ENCODE measurements at places on chromosomes 2 and 18. TPM values are rescaled to one million over a fixed set of nuclear protein-coding genes. Genes with fewer than 3 reads are reported as not detected.

The FEV gene
- 1.2 TPM for polyA plus RNA-seq

The CTDP1 gene
- polyA plus RNA-seq, result 15.6 TPM

The CD207 gene
- 0.33 TPM for polyA plus RNA-seq

The COL4A4 gene
- polyA plus RNA-seq, result not detected

The CRYGC gene
- 0.31 TPM for polyA plus RNA-seq

The ZNF385B gene
- polyA plus RNA-seq, result 0.16 TPM

The TACR1 gene
- polyA plus RNA-seq, result not detected

The ABCB11 gene
- not detected for polyA plus RNA-seq

The LHCGR gene
- not detected for polyA plus RNA-seq

The SCN3A gene
- polyA plus RNA-seq, result 0.33 TPM

GRCh38 chr2:183105402-183106134 is 18.7 kb upstream of the NUP35 start:
- no peak for DNase-seq

- DNase-seq, result no peak
Observed at GRCh38 chr2:36395866-36396265, 40.3 kb downstream of the CRIM1 start.

DNA sequence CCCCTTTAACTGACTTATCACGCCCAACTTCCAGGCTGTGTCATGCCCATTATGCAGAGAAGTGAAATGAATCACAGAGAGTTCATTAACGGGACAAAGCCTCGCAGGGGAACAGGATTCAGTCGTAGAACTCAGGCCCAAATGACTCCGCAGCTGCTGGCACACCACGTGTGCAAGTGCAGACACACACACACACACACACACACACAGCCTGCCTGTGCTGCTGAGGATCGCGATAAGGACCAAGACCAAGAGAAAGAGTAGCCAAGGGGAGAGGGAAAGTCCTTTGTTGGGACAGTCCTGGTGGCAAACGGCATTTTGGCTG is 90.0 kb upstream of the TAF1B start:
- DNase-seq, result no peak

DNA sequence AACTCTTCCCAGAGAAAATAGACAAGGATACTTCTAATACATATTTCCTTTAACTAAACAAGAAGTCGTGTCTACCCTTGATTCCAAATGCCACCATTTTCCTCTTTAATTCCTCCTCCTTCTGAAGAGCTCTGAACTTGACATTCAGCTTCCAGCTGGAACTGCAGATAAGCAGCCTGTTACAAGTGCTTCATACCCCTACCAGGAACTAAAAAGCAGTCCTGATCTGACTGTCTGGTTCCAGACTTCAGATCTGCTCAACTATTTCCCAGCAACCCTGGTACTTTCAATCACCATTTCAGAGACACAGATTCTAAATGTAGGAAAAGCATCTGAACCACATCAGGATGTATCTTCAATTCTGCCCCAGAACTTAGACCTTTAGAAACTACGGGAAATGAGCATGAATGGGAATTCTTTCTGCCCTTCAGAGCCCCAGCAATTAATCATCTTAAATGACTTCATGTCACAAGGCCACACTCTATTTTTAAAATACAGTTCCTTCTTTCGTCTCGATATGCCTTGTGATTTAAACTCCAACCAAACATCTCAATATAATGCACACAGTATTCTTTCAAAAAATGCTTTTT is 159.5 kb downstream of the L3MBTL4 start:
- no peak for DNase-seq

- DNase-seq, result peak; percentile 65
Observed at GRCh38 chr2:63846487-63846886, 4.8 kb downstream of the UGP2 start.

- no peak for DNase-seq
Observed at GRCh38 chr2:216064014-216064630, 17.5 kb downstream of the PECR start.

- no peak for DNase-seq
Observed at GRCh38 chr18:62839874-62840713, 124.8 kb downstream of the PHLPP1 start.

DNA sequence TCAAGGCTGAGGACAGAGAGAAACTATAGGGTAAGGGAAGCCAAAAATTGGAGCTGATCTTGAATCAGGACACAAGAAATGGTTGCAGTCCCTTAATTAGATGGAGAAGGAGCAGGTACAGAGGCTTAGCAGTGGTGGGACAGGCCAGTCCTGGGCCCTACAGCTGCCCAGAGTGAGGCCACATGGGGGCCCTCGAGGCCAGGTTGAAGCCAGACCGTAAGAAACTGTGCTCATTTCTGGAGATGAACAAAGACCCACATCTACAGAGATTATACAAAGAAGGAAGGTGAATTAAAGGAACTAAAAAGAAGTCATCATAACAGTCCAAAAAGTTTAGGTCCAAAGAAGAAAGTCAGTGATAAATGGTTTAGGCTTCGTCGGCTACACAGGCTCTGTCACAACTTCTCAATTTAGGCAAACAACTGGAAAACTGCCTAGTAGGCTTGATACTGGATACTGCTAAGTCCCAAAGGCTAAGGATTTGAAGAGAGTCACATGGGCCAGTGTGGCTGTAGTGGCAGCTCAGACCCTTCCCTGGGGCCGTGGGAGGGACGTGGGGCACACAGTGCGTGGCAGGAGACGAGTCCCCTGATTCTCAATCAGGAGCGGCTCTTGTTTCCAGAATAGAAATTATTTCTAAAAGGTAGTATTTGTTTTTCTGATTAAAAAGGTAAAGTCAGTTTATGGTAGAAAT is 50.4 kb upstream of the CNGA3 start:
- no peak for DNase-seq

- no peak for DNase-seq
Observed at GRCh38 chr18:28005164-28005563, 171.8 kb downstream of the CDH2 start.

DNA sequence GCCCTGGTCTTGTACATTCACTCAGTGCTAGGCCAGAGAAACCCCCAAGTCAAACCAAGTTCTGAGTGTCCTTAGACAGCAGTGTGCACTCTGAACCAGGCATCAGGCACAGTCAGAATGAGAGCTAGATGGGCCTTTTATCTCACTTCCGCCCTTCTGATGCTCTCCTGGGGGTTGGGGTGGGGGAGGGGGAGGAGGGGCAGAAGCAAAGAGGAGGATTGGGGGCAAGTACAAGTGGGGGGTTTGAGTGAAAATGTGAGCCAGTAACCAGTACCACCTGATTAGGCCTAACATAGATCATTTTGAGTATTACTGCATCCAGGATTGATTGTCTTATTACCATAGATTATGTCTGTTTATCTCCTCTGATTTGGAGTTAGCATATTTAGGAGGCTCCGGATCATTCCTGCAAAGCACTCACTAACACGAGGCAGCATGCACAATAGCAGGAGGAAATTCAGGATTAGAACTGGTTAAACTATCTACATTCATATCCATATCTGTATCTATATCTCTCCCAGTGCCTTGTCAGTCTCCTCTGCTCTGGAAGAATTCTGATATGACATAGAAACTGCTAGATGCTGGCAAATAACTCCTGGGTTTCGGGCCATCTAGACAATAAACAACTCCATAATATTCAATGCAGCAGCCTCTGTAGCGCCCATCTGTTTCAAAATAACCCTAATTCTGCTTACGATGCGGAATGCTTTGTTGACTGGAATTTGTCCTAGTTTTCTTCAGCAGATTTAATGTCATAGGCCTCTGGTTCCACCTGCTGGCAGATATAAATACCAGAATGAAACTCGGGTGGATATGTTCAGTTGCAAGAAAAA is 149.1 kb downstream of the RHBDD1 start:
- DNase-seq, result peak; percentile 53

Data from SK-N-SH (cell line).